ENCODE measurements at places on chromosomes 13 and 19.

- no peak for DNase-seq
These were observed 10.8 kb downstream of the SUGP2 start for GRCh38 chr19:19022380-19022961.

- no peak for DNase-seq
These were observed 217.0 kb downstream of the NBEA start for GRCh38 chr13:35159041-35159440.

- DNase-seq = no peak
These were observed 7.0 kb downstream of the CLASRP start for GRCh38 chr19:45045671-45046353.

GRCh38 chr13:20616059-20616797 is 49.3 kb downstream of the IFT88 start:
- no peak for DNase-seq

- DNase-seq = no peak
These were observed 27.5 kb downstream of the CERS1 start for GRCh38 chr19:18868380-18869022.

GRCh38 chr19:48108997-48109782 is 1.4 kb downstream of the PLA2G4C start:
- no peak for DNase-seq

- DNase-seq = no peak
These were observed 1.1 kb downstream of the DLEU7 start for GRCh38 chr13:50842251-50842989.

DNA sequence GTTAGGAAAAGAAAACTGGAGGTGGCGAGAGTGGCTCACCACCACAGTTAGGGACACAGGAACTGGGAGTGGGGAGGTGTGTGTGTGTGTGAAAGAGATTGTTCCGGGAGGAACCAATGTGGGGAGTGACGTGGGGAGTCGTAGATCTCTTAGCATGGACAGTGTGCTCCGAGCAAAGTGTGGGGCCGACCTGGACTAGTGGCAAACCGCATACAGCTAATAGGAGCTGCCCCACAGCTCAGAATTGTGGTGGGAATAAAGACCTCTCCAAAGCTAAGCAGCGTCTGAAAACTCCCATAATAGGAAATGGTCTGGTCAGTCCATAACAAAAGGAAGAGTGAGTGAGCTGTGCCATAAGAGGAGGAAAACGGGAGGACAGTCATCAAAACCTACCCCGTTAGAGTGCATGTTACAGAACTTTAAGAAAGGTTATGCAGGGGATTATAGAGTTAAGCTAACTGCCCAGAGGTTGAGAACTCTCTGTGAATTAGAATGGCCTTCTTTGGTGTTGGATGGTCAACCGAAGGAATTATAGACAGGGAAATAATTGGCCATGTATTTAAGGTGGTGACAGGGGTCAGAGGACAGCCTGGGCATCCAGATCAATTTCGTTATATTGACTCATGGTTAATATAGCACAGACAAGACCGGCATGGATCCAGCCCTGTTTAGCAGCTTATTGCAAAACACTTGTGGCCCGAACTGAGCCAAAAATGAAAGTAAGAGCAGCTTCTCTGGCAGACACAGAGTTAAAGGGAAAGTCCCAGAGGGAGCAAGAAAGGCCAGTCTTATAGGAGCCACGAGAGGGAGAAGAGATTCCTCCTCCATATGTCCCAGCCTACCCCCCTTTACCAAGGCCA is 8.9 kb upstream of the SLC15A1 start:
- DNase-seq = no peak

DNA sequence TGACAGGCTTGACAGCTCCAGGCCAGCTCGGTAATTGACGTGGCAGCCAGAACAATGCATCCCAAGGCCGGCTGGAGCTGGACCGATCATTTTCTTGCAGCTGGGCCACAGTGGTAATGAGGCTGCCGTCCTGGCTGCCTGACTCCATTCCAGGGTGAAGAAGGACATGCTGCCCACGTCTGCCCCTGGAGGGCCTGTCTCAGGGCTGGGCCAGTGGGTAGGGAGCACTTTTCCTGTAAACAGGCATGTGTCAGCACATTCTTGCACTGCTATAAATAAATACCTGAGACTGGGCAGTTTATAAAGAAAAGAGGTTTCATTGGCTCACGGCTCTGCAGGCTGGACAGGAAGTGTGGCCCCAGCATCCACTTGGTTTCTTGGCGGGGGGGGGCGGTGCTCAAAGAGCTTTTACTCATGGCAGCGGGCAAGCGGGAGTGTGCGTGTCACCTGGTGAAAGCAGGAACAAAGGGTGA is 38.1 kb upstream of the KCTD15 start:
- no peak for DNase-seq

DNA sequence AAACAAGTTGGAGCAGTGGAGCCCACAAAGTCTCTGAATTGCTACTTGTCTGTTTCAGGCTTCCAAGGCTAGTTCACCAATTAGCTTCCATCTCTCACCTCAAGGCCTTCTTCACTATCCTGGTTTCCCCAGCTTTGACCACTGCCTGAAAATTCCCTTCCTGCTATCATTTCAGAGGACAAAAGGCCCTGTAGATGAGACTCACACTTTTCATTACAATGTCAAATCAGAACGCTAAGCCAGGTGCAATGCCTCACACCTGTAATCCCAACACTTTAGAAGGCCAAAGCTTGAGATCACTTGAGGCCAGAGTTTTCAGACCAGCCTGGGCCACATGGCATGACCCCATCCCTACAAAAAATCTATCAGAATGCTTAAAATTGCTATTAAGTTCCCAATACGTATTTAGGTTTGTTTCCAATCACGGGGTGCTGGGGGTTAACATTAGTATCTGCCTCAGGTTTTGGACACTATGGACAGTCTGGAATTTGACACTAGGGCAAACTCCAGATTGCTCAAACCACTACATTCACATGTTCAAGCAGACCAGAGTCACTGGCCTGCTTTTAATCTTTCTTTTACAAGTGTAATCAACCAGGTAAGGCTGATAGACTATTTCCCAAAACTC is 5.5 kb downstream of the TPT1 start:
- no peak for DNase-seq

DNA sequence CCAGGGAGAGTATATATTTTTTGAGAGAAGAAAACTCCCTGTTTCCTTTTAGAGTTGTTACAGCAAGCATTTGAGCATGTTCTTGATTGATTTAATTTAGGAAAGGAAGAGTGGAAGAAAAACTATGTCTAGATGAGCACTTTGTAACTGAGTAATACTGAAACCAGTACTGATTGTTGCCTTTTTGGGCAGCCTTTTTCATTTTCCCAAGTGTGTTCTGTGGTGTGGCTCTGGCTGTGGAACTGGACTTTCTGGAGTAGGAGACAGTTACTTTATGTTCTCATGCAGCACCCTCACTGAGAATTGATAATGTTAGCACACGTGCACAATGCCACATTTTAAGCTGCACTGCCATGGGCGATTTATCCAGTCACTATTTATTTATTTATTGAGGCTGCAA is 211.5 kb downstream of the LMO7 start:
- DNase-seq = no peak

DNA sequence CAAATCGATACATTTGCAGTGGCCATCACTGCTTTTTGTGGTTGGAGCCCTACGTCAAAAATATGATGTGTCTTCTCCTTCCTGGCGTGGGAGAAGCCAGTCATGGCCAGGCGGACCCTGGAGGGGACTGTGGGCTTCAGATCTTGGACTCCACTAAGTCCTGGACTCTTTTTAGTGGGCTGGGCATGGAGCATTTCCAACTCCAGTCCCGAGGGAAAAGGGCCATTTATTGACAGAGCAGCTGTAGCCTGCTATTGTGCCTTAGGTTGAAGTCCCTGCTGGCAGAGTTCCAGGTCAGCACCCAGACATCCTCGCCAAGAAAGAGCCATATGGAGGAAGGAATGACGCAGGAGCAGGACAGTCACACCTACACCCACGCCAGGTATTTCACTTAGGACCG is 179.2 kb upstream of the ZNF507 start:
- no peak for DNase-seq

- DNase-seq = no peak
These were observed 27.2 kb downstream of the PBX4 start for GRCh38 chr19:19591133-19591825.

DNA sequence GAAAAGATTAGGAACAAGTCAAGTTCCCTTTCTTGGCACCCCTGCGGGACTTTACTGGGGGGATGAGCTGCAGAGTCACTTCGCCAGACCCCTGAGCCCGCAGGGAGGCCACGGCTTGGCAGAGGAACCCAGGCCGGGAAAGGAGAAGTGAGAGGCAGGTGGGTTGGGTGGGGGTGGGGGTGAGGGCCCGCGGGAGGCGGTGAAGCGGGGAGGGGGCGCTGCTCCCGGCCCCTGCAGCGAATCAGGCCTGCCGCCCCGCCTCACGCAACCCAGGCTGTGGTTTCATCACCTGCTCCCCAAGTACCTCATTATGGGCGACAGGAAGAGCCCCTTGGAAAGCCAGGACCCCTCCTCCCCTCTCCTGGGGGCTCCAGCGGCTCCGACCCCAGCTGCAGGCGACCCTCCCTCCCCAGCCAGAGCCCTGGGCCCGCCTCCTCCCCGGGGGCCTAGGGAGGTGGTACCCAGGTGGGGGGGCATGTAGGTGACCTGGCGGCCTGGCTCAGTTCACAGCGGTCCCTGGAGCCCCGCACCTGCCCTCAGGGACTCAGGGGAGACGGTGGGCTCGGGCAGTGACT is 9.5 kb downstream of the MEF2B start:
- DNase-seq = no peak

DNA sequence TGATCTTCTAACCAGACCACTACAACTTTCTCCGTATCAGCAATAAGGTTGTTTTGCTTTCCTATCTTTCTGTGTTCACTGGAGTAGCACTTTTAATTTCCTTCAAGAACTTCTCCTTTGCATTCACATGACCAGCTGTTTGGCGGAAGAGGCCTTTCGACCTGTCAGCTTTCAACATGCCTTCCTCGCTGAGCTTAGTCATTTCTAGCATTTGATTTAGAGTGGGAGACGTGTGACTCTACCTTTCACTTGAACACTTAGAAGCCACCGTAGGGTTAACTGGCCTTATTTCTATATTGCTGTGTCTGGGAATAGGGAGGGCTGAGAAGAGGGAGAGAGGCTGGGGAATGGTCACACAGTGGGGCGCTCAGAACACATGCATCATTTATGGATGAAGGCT is 104.7 kb downstream of the TUBGCP3 start:
- DNase-seq = no peak

GRCh38 chr13:19672990-19673389 is 39.5 kb downstream of the MPHOSPH8 start:
- no peak for DNase-seq

- DNase-seq = no peak
These were observed 45.7 kb downstream of the TPP2 start for GRCh38 chr13:102642475-102642874.

GRCh38 chr13:99686944-99687411 is 185.7 kb downstream of the TM9SF2 start:
- no peak for DNase-seq

DNA sequence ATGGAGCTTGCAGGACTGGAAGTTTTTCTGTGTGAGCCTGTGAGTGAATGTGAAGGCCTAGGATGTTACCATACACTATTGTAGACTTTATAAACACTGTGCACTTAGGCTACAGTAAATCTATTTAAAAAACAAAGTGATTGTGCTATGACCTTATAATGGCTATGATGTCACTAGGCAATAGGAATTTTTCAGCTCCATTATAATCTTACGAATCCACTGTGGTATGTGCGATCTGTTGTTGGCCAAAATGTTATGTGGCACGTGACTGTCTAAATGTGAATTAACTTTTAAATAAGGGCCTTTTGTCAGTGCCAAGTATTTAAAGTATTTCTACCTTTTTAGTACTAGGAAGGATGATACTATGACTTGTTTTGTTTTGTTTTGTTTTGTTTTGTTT is 54.9 kb downstream of the DPY19L3 start:
- DNase-seq = no peak

- no peak for DNase-seq
These were observed 365 bp downstream of the PPP6R1 start for GRCh38 chr19:55258476-55258827.

DNA sequence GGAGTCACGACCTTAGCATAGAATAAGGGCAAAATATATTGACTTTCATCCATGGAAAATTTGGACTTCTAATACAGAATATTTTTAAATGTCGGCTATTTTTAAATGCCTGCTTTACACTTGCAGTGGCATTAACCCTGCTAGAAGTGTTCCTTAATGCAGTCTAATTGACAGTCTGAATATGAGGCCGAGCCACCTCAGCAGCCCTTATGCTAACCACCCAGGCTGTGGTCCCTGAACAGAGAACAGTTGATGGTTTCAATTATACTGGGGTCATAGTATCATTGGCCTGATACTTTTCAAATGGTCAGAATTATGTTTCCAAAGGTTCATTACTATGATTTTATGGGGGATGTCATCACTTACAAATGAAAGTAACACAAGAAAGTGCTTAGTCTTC is 764.7 kb upstream of the SLITRK1 start:
- DNase-seq = no peak

DNA sequence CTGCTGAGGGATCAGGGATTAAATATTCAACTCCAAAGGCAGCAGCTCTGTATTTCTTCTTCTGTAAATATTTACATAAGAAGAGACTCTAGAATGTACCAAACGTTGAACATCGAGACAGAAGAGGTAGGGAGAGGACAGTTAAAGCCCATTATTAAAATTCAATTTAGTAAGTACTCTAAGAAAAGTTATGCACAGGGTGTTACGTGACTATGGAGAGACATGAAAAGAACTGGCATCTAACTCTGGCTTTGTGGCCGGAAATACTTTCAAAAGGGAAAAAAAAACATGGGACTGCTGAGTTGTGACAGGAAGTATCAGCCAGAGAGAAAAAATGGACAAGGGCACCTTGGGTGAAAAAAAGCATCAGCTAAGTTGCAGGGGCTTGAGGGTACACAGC is 36.7 kb downstream of the LNX2 start:
- DNase-seq = no peak
